ENCODE measurements at places on chromosomes 5 and 9.
A peak's percentile ranks its signal among the peaks of the same experiment; 100 is the strongest.

GRCh38 chr9:85741095-85741874, 469 bp downstream of the AGTPBP1 start:
- DNase-seq: peak; percentile 36

DNA sequence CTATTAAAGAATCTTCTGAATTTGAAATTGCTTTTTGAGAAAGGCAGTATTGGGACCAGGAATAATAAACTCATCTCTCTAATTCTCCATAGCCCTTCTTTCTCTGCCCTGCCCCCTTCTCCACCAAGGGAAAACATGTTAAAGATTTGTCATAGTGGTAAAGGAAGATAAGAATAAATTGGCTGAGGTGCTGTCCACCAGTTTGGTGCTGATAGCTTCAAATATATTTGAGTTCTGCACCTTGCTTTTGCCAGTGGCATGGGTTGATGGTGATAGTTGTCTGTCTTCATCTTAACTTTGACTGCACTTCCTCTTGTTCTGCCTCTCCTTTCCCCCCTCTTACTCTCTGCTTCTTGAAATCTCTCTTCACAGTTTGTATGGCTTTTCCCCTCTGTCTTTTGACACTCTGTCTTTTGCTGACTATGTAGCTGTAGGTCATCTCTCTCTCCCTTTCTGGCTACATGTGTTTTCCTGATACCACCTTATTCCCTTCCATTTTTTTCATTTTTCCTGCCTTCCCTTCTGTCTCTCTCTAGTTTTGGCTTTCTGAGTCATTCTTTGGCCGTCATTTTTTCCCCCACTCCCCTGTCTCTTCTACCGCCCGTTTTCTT, 56.6 kb downstream of the NDUFS4 start:
- no peak for DNase-seq

GRCh38 chr5:141040093-141040770, 10.9 kb upstream of the PCDHB1 start:
- DNase-seq: no peak

DNA sequence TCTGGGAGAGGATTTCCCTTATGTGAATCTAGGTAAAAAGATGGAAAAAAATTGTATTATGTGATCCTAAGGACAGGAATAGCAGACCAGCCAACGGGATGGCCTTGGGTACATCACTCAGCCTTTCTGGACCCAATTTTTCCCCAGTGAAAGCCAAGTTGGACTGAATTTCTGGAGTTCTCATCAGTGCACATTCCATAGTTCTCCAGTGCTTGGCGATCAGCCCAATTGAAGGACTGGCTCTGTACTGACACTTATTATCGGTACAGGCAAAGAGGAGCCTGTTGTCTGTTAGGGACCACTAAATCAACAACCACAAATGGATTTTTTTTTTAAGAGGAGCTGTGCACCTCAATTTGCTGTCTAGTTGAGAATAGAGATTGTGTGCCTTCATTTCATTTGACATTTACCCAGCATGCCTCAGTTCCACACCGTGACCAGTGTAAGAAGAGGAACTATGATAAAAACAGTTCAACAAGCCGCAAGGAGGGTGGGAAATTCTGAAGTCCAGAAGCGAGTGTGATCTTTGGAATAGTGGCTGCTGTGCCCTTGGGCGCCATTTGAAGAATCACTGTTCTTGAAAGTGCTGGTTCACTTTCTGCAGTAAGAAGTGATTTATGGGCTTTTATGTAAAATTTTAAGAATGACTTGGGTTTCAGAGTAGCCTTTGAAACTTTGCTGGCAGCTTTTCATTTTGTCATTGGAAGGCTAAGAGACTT, 8.0 kb downstream of the ARL10 start:
- no peak for DNase-seq

GRCh38 chr9:128408963-128409431, 11.7 kb upstream of the CERCAM start:
- DNase-seq: no peak

DNA sequence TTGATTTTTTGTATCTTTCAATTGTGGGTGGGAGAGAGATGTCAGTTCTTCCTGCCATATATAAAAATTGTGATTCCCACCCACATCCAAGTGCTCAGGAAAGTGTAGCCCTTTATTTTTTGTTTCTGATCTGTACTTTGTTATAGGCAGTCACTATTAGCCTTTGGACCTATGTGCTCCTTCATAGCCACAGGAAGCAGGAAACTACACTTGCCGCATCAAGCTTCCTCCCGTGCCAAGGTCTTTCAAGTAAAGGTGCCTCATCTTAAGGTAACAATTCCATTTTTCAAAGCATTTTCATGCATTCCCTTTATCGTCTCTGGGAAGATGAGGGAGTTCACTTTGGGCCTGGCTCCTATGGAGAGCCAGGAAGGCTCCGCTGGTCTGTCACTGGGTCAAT, 339.0 kb downstream of the DIRAS2 start:
- no peak for DNase-seq

DNA sequence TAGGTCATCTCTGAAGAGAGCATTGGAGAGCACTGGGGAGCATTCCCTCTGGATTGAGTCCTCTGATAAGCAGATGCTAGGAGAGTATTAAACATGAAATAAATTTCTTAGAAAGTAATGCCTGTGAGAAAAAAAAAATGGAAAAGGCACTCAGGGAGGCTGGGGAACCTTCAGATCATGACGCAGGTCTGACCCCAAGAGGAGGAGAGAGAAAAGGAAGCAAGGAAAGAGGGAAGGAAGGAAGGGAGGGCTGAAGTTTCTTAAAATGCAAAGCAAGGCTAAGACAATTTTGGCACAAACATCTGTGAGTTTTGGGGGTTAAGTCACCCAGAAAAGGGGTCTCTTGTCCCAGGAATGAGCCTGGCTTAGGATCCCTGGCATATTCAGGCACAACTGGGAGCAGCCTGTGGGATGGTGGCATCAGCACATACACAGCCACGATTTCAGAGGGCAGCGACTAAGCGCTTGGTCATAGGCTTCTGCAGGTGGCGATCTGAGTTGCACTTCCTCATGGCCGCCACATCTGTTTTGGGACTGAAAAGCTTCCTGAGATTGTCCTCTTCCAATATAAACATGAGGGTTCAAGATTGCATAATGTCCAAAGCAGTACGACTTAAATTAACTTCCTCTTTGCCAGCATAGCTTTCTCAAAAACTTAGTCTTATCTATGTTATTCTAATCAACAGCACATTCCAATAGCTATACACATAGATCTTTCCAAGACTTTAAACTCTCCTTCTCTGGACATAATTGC, 692.7 kb downstream of the DNAH5 start:
- no peak for DNase-seq

GRCh38 chr5:27479859-27480258, 441.5 kb upstream of the CDH9 start:
- no peak for DNase-seq

DNA sequence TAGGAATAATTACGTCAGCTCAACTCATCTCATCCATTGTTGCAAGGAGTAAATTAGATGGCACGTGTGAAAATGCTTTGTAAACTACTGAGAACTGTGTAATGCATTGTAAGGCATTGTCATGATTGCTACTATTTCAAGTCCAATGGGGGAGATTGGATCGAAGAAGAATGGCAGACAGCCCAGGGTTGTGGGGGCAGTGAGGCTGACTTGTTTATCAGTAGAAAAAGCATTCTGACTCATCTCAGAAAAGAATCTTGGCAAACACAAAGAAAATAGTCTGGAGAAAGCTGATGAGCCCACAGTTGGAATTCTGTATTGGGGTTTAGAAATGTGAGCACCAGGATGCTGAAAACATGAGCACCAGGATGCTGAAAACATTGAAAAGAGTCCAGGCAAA, 28.0 kb upstream of the DAP start:
- DNase-seq: no peak

DNA sequence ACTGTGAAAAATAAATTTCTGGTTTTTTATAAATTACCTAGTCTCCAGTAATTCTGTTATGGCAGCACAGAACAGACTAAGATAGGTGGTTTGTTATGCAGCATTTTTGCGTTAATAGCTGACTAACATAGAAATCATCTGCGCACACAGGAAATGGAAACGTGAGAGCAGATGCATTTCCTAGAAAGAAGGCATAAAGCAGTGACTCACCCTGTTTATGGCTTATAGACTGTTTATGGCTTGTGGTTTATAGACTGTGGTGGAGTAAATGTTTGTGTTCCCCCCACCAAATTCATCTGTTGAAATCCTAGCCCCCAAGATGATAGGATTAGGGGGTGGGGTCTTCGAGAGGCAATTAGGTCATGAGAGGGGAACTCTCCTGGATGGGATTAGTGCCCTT, 18.3 kb upstream of the OSMR start:
- no peak for DNase-seq

DNA sequence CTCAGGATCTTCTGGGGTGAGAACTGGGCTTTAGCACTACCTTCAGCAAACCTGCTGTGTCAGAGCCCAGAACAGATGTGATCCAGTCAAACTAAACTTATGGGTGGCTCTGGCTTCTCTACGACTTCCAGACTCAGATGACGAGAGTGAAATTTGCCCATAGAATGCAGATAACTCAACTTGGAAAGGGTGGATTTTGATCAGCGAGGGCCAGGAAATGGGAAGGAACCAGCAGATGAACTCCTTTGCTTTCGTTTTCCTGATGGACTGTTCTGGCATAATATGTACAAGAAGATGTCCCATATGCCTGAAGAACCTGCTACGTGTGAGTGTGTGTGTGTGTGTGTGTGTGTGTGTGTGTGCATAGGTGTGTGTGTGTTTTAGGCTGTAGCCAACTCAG, 132.0 kb upstream of the MOCS2 start:
- no peak for DNase-seq

GRCh38 chr5:168611165-168611564, 32.0 kb upstream of the PANK3 start:
- no peak for DNase-seq

GRCh38 chr9:127209948-127210640, 54.5 kb upstream of the GARNL3 start:
- no peak for DNase-seq

DNA sequence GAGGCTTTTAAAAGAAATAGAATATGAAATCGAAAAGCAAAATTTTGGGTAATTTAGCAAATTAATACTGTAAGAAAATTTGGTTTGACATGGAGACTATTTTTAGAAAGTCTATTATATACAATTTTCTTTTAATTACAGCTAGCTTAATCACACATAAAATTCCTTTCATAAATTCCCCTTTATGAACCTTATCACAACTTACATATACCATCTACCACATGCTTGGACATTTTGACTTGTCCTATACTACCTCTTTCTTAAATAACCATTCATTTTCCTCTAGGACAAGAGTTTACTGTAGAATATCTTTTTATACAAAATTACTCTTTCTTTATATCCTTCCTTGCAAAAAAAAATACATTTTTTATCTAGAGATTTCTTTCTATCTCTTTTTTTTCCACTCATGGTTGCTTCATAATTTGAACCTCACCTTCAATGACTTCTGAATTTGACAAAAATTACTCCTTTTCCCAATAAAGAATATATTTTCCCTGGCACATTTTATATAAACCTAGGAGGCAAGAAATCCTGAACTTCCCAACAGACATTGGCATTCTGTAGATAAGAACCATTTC, 34.0 kb upstream of the SYK start:
- DNase-seq: no peak

DNA sequence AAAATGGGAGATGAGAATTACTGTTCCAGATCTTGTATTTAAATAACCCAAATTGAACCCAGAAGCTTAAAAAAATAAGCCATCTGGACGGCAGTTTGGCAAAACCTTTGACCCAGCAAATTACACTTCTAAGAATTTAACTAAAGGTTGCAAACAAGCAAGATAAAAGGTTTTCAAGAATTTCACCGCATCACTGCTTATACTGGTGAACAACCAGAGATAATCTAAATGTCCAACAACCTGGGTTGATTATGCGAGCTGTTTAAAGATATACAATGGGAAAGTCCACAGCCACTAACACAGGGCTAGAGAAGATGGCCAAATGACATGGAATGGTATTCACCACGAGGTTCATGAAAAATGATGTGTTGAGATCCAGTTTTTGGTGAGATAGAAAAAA, 149.3 kb downstream of the GNAQ start:
- no peak for DNase-seq

- DNase-seq: no peak
Measured at GRCh38 chr9:73137286-73137899, 14.3 kb upstream of the ANXA1 start.

GRCh38 chr5:154264549-154265196, 74.1 kb downstream of the GALNT10 start:
- no peak for DNase-seq

- DNase-seq: no peak
Measured at GRCh38 chr5:179314606-179315355, 30.5 kb downstream of the ADAMTS2 start.

DNA sequence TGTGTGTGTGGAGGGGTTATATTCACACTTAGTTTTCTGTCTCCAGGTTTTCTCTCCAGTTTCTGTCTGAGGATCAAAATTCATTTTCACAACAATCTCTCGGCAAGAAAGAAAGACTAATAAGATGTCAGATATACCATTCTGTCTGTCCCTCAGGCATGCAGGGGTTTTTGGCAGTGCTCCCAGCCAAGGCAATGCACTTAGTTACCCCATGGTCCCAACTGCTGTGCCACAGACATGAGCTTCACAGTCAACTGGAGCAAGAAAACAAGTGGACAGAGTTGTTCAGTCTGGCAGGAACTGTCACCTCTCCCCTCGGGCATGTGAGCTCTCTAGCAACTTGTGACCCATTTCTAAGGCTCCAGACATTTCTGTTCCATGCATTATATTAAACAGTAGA, 101.7 kb upstream of the LHFPL2 start:
- no peak for DNase-seq

- no peak for DNase-seq
Measured at GRCh38 chr9:108666240-108666784, 189.5 kb downstream of the ACTL7B start.

DNA sequence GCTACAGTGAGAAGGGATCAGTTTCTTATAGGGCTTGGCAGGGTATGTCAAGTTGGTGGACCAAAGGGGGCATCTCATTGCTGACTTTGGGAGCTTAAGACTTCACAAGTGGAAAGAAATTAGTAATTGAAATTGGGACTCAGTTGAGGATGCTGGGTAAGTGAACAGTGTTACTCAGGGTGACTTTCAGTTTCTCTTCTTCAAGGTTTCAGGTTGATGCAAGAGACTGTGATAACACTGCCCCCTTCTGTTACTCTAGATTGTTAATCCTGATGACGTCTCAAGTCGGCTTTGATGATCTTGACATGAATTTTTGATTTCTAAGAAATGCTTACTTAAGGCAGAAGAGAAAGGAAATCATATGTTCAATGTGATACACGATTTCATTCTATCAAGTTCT, 21.3 kb downstream of the KCTD16 start:
- DNase-seq: no peak

- no peak for DNase-seq
Measured at GRCh38 chr5:174610968-174611367, 113.4 kb upstream of the MSX2 start.
